ENCODE measurements at places on chromosomes 5 and 9.

DNA sequence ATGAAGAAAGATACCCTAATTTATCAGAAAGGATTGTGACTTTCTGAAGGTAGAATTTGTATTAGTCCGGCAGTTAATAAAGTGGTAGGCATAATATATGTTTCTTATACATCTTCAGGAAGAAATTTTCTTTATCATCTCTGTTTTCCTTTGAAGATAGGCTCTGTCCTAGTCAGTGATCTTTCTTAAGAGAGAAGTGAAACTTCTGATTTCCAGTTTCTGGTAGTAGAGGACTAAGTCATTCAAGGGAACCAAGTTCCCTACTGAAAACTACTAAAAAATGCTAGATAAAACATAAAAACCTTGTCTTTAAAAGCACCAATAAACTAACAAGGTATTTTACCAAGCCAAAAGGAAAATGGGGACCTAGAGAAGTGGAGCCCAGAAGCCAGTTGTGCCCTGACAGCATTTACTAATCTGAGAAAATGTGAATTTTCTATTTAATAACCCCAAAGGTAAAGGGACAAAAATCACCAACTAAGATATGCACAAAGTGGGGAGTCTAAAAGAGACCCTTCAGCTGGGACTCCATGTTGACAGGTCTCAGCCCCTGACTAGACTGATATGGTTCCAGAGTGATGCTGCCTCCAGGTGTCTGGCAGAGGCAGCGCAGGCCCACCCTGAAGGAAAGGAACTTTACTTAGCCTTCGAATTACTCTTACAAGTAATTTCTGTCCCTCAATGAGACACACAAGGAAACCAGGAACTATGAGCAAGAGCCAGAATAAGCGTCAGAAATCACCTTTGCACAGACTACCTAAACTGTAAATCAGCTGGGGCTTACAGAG, 72.7 kb downstream of the FAM78A start:
- peaks cover 99% of the 10 kb centered on the region for H3K36me3 ChIP-seq
- no peaks in the 10 kb centered on the region for H3K27me3 ChIP-seq
- DNase-seq: no peak
- H3K27ac ChIP-seq: no peak overlapping the region
- no peaks in the 10 kb centered on the region for H3K4me1 ChIP-seq
- no peak overlapping the region for H3K4me3 ChIP-seq

DNA sequence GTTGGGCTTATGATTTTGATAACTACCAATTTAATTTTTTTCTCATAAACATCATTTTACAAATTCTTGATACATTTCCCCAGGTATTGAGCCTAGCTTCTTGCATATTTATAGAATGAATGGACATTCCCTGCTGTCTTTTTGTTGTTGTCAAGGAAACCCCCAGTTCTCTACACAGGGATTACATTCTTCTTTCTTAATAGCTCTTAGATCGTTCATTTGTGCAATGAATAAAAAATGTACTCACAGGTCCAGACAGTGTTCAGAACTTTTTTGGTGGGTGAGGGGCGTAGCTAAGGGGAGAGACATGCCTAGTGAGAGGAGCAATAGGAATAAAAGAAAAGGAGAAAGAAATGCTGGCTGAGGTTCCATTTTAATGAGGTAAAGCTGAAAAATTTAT, 58.6 kb downstream of the VCAN start:
- no peak overlapping the region for H3K4me3 ChIP-seq
- H3K4me1 ChIP-seq: no peaks in the 10 kb centered on the region
- no peak overlapping the region for H3K27ac ChIP-seq
- no peak for DNase-seq
- no peaks in the 10 kb centered on the region for H3K27me3 ChIP-seq
- no peaks in the 10 kb centered on the region for H3K36me3 ChIP-seq

GRCh38 chr5:69167493-69167855, 524 bp downstream of the CCNB1 start:
- peak overlapping the region; percentile 55 for H3K27ac ChIP-seq
- H3K4me3 ChIP-seq: peak overlapping the region; percentile 63
- H3K27me3 ChIP-seq: no peaks in the 10 kb centered on the region
- peaks cover 22% of the 10 kb centered on the region for H3K4me1 ChIP-seq
- DNase-seq: no peak
- peaks cover 11% of the 10 kb centered on the region for H3K36me3 ChIP-seq

DNA sequence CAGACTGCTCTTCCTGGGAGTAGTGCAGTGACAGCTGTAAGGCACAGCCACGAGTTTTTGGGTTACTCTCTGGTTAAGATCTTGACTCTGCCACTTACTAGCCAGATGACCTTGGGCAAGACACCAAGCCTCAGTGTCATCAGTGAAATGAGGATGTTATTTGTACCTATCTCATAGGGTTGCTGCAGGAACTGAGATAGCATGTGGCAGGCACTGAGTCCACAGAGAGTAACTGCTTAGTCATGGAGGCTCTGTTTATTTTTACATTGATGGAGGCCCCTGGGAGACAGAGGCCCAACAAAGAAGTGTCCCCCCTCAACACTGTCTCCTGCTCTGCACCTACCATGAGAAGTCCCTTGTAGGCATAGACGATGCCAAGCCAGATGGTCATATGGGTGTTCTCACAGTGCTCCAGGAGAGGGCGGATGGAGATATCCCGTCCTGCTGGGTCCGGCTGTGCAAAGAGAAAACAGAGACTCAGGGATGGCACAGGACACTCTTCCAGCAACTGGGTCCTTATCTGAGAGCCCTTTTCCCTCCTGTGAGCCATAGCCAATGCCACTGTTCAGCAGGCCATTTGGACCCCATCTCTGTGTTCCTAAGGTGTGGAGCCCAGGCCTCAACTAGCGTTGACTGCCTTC, 55.4 kb upstream of the TBC1D2 start:
- H3K4me1 ChIP-seq: no peaks in the 10 kb centered on the region
- H3K36me3 ChIP-seq: no peaks in the 10 kb centered on the region
- H3K4me3 ChIP-seq: no peak overlapping the region

DNA sequence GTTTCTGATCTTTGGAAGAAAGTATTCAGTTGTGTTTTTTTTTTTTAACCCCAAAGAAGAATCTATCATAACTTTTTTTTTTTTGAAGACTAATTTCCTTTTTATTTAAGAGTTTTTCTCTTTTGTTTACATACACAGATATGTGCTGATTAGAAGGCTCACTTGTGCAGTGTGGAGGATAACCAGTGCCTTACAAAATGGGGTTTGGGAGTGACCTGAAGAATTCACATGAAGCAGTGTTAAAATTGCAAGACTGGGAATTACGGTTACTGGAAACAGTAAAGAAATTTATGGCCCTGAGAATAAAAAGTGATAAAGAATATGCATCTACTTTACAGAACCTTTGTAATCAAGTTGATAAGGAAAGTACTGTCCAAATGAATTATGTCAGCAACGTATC, 50.3 kb downstream of the FER start:
- no peak overlapping the region for H3K27ac ChIP-seq
- H3K27me3 ChIP-seq: no peaks in the 10 kb centered on the region
- no peak overlapping the region for H3K4me3 ChIP-seq
- DNase-seq: no peak

DNA sequence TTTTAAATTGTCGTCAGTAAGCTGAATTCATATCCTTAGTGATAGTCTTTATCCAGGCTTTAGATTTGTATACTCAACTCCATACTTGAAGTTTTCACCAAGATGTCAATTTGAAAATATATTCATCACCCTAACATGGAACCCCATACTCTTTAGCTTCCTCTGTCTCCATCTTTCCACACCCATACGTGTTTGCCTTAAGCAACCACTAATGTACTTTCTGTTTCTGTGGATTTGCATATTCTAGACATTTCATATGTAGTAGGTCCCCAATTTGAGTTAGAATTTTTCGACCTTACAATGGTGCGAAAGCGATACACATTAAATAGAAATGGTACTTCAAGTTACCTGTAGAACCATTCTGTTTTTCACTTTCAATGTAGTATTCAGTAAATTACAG, 65.2 kb downstream of the NSD1 start:
- no peaks in the 10 kb centered on the region for H3K4me1 ChIP-seq
- H3K27ac ChIP-seq: no peak overlapping the region
- DNase-seq: no peak
- H3K36me3 ChIP-seq: peaks cover 92% of the 10 kb centered on the region

GRCh38 chr5:137199966-137200365, 299.2 kb downstream of the SPOCK1 start:
- H3K36me3 ChIP-seq: no peaks in the 10 kb centered on the region
- no peak overlapping the region for H3K4me3 ChIP-seq
- H3K27ac ChIP-seq: no peak overlapping the region
- no peak for DNase-seq
- H3K27me3 ChIP-seq: no peaks in the 10 kb centered on the region
- no peaks in the 10 kb centered on the region for H3K4me1 ChIP-seq

DNA sequence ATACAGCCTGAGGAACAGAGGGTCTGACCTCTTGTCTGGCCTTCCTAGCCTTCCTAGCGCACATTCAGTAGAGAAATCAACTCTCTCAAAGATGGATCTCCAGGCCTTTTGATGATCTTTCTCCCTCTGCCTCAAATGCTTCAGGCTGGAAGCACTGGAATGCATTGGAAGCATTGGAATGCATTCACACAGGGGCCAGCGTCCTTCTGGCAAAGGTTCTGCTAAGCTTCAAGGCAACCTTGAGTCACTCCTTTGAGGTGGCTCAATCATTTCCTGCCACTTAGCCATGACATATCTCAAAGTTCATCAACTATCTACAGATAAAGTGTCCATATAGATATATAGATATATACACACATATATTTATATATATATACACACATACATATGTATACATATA, 42.9 kb downstream of the OR2K2 start:
- DNase-seq: no peak
- no peak overlapping the region for H3K4me3 ChIP-seq
- H3K27ac ChIP-seq: no peak overlapping the region
- H3K27me3 ChIP-seq: no peaks in the 10 kb centered on the region

- no peak overlapping the region for H3K4me3 ChIP-seq
- peak; percentile 29 for DNase-seq
- H3K27ac ChIP-seq: no peak overlapping the region
- H3K36me3 ChIP-seq: no peaks in the 10 kb centered on the region
- H3K27me3 ChIP-seq: no peaks in the 10 kb centered on the region
- H3K4me1 ChIP-seq: no peaks in the 10 kb centered on the region
Measured at GRCh38 chr9:107043886-107044285, 180.9 kb downstream of the ZNF462 start.

- H3K27ac ChIP-seq: no peak overlapping the region
- H3K4me3 ChIP-seq: no peak overlapping the region
- no peaks in the 10 kb centered on the region for H3K27me3 ChIP-seq
- DNase-seq: no peak
Measured at GRCh38 chr9:80375477-80375876, 803.7 kb downstream of the TLE4 start.

- DNase-seq: no peak
- no peaks in the 10 kb centered on the region for H3K36me3 ChIP-seq
- H3K27me3 ChIP-seq: no peaks in the 10 kb centered on the region
- no peak overlapping the region for H3K4me3 ChIP-seq
- H3K4me1 ChIP-seq: no peaks in the 10 kb centered on the region
- no peak overlapping the region for H3K27ac ChIP-seq
Measured at GRCh38 chr5:81044868-81045267, 84.7 kb downstream of the RASGRF2 start.

- DNase-seq: peak; percentile 31
- H3K36me3 ChIP-seq: no peaks in the 10 kb centered on the region
- no peaks in the 10 kb centered on the region for H3K27me3 ChIP-seq
- H3K4me3 ChIP-seq: no peak overlapping the region
Measured at GRCh38 chr5:107319901-107320300, 350.8 kb downstream of the EFNA5 start.

- no peaks in the 10 kb centered on the region for H3K36me3 ChIP-seq
- no peak overlapping the region for H3K4me3 ChIP-seq
- DNase-seq: no peak
- no peaks in the 10 kb centered on the region for H3K4me1 ChIP-seq
- H3K27ac ChIP-seq: no peak overlapping the region
Measured at GRCh38 chr9:99244344-99245260, 22.5 kb downstream of the SEC61B start.

- no peak overlapping the region for H3K4me3 ChIP-seq
- H3K36me3 ChIP-seq: no peaks in the 10 kb centered on the region
- peak; percentile 62 for DNase-seq
- H3K27me3 ChIP-seq: no peaks in the 10 kb centered on the region
- no peak overlapping the region for H3K27ac ChIP-seq
Measured at GRCh38 chr5:54296386-54296785, 14.0 kb downstream of the ARL15 start.

DNA sequence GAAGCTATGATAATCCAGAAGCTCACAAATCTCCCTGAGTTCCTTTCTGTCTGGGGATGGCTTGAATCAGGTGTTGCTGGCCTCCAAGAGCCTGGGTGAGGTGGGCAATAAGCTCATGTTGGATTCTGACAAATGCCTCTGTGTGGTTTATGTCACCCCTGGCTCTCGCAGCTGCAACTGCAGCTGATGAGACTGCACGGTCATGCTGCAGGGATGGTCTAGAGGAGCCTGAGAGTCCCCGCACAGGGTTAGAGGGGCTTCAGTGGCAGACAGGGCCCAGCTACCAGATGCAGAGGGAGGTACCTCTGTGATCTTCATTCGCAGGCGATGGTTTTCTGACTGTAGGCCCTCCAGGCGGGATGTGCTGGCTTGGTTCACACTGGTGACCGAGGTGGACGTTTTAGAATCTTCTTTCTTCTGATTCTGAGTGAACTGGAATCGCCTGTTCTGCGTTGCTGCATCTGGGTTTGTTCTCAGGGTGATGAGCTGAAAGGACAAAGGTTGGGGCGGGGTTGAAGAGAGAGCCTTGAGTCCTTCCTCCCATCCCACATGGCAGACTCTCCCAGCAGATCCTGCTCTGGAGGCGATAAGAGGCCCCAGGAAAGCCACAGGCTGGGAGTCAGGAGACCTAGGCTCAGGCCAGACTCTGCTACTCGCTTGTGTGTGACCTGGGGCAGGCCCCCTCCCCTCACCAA, 47.6 kb upstream of the TBC1D2 start:
- H3K4me1 ChIP-seq: peaks cover 8% of the 10 kb centered on the region
- H3K27ac ChIP-seq: no peak overlapping the region
- no peak overlapping the region for H3K4me3 ChIP-seq
- H3K36me3 ChIP-seq: no peaks in the 10 kb centered on the region

- H3K4me3 ChIP-seq: no peak overlapping the region
- no peak overlapping the region for H3K27ac ChIP-seq
- H3K27me3 ChIP-seq: no peaks in the 10 kb centered on the region
- no peaks in the 10 kb centered on the region for H3K36me3 ChIP-seq
- DNase-seq: no peak
- H3K4me1 ChIP-seq: no peaks in the 10 kb centered on the region
Measured at GRCh38 chr9:90105773-90106172, 501.0 kb downstream of the GADD45G start.

DNA sequence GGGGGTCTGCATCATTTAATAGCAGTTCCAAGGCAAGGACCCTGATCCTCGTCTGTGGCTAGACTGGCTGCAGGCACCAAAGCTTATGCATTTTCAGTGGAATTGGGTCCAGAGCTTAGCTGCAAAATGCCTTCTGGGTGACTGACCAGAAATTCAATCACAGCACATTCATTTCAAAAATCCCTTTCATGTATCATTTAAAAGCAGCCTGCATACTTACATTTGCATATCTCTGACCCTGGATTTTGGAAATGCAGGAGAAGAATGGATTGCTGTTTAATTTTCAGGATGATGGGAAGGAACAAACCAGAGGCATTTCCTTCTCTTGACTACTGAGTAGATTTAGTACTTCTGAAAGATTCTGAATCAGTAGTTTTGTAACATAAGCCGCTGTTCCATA, 122.8 kb downstream of the PPP2R2B start:
- no peaks in the 10 kb centered on the region for H3K27me3 ChIP-seq
- no peak overlapping the region for H3K4me3 ChIP-seq
- no peaks in the 10 kb centered on the region for H3K36me3 ChIP-seq
- no peak for DNase-seq

GRCh38 chr5:179699616-179700237, 960 bp downstream of the CANX start:
- peaks cover 32% of the 10 kb centered on the region for H3K36me3 ChIP-seq
- H3K4me3 ChIP-seq: peak overlapping the region; percentile 93
- H3K27me3 ChIP-seq: no peaks in the 10 kb centered on the region
- peaks cover 35% of the 10 kb centered on the region for H3K4me1 ChIP-seq
- no peak for DNase-seq
- H3K27ac ChIP-seq: peak overlapping the region; percentile 99
